ENCODE measurements at places on chromosomes 1 and 21. TPM values are rescaled to one million over a fixed set of nuclear protein-coding genes. Genes with fewer than 3 reads are reported as not detected.

The OR1C1 gene
- not detected for total RNA-seq

GRCh38 chr1:12161662-12162458 lies 4.9 kb upstream of the TNFRSF1B start:
- peaks cover 49% of the 10 kb centered on the region for H3K4me1 ChIP-seq
- no peaks in the 10 kb centered on the region for H3K36me3 ChIP-seq
- no peaks in the 10 kb centered on the region for H3K27me3 ChIP-seq
- peak overlapping the region; percentile 64 for H3K27ac ChIP-seq
- peak; percentile 72 for DNase-seq
- H3K4me3 ChIP-seq: no peak overlapping the region

The DNAJB4 gene
- total RNA-seq: 44.5 TPM

DNA sequence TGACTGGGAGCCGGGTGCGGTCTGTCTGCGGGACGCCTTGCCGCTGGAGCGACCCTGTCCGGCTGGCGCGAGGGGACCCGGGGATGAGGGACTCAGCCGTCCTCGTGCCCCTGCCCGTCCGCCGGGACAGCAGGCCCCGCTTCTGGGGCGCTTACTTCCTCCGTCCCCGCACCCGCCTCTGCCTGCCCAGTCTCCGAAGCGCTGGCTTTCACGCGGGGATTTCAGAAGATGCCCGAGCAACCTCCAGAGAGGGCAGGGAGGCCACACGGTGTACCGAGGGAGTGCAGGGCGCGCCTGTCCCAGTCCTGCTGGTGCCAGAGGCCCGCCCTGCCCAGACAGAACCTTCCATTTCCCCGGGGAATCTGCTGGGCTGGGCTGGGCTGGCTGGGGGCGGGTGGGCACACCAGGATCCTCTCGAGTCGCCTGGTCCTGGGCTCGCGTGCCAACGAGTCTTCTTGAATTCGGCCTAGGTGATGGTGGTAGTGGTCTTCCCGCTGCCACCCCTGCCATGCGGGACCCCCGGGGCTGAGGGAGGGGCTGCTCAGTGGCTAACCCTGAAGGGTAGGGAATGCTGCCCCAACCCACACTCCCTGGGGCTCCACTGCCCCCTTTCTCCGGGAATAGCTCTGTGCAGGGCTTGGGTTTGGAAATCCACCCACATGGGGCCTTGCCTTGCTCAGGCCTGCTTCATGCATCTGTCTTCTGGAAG lies 2.5 kb upstream of the TRPM2 start:
- H3K4me3 ChIP-seq: no peak overlapping the region
- no peak overlapping the region for H3K27ac ChIP-seq
- H3K27me3 ChIP-seq: peaks cover 4% of the 10 kb centered on the region
- no peaks in the 10 kb centered on the region for H3K36me3 ChIP-seq
- H3K4me1 ChIP-seq: no peaks in the 10 kb centered on the region

- H3K36me3 ChIP-seq: peaks cover 10% of the 10 kb centered on the region
- H3K27ac ChIP-seq: no peak overlapping the region
- peaks cover 11% of the 10 kb centered on the region for H3K4me1 ChIP-seq
- H3K27me3 ChIP-seq: no peaks in the 10 kb centered on the region
- H3K4me3 ChIP-seq: no peak overlapping the region
Observed at GRCh38 chr21:42296501-42296900, 18.7 kb downstream of the TFF3 start.

GRCh38 chr1:29924017-29924431 lies 687.7 kb downstream of the PTPRU start:
- no peak overlapping the region for H3K27ac ChIP-seq
- DNase-seq: no peak
- H3K36me3 ChIP-seq: no peaks in the 10 kb centered on the region
- H3K4me1 ChIP-seq: no peaks in the 10 kb centered on the region

The LCE1C gene
- not detected for total RNA-seq

GRCh38 chr1:203480084-203480483 lies 4.5 kb downstream of the PRELP start:
- no peaks in the 10 kb centered on the region for H3K27me3 ChIP-seq
- H3K4me1 ChIP-seq: peaks cover 6% of the 10 kb centered on the region
- DNase-seq: no peak
- no peak overlapping the region for H3K4me3 ChIP-seq

The FALEC gene
- not detected for total RNA-seq

DNA sequence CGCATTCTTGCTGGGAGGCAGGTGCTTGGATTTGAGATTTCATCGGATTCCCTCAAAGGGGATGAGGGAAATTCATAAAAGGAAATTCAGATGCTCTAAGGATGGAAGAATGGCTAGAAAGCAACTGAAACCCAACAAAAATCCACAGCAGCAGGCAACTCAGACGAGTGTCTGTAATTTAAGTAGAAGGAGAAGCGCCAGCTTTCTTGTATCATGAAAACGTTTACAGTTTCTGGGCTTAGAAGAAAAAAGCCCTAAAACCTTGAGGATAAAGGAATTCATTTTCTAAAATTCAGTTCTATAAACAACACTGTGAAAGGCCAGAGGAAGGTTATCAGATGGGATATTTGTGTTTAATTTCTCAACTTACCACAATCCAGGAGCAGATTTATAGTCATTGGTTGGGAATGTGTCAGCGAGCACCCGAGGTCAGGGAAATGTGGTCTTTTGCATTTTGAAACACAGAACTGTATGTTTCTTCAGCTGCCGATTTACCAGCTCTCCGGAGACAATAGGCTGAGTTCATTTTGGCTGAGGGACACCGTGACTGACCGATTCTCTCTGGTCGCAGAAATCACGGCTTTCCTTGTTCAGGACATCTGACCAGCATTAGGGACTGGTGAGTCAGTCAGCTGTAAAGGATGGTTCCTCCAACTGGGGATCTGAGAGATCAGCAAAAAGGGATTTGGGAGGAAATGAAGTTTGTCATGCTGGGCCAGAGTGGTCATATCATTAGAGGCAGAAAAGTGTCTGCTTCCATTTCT lies 111.6 kb upstream of the ERRFI1 start:
- no peak overlapping the region for H3K4me3 ChIP-seq
- H3K4me1 ChIP-seq: peaks cover 35% of the 10 kb centered on the region
- DNase-seq: no peak
- H3K27ac ChIP-seq: peak overlapping the region; percentile 4

GRCh38 chr1:30418939-30419720 lies 304.3 kb downstream of the MATN1 start:
- no peaks in the 10 kb centered on the region for H3K4me1 ChIP-seq
- H3K36me3 ChIP-seq: no peaks in the 10 kb centered on the region
- no peak for DNase-seq
- H3K27me3 ChIP-seq: no peaks in the 10 kb centered on the region

DNA sequence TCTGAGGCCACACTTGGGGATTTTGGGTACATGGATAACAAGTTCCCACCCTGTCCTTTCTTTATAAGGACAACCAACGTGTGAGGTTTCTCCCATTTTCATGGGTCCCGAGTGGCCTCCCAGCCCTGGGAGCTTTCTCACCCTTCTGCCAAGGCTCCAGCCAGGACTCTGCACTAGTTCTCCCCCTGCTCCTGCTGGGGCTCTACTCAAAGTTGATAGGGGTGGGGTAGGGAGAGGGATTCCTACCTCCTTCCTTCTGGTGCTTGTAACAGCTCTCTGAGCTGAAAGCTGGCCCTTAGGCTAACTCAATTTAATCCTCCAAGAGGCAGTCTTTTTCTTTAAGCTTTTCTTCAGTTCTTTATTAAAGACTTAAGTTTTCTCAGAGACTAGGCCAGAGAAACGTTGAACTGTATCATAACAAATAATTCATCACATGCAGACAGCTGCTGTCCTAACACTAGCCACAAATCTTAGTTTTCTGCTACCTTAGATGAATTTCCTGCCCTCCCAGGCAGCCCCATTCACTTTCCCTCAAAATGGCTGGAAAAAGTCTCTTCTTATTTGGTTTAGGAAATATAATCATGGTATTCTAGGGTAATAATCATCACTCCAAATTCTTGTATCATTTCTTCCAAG lies 22.4 kb upstream of the DR1 start:
- no peaks in the 10 kb centered on the region for H3K36me3 ChIP-seq
- H3K27me3 ChIP-seq: no peaks in the 10 kb centered on the region
- no peak for DNase-seq
- H3K27ac ChIP-seq: no peak overlapping the region

- H3K36me3 ChIP-seq: no peaks in the 10 kb centered on the region
- DNase-seq: no peak
Observed at GRCh38 chr1:165303386-165303785, 53.1 kb downstream of the LMX1A start.

GRCh38 chr1:52603630-52604029 lies 1.5 kb downstream of the GPX7 start:
- no peak overlapping the region for H3K4me3 ChIP-seq
- peak overlapping the region; percentile 75 for H3K27ac ChIP-seq
- H3K27me3 ChIP-seq: no peaks in the 10 kb centered on the region
- no peaks in the 10 kb centered on the region for H3K36me3 ChIP-seq

- H3K4me3 ChIP-seq: peak overlapping the region; percentile 92
- no peak for DNase-seq
- H3K27ac ChIP-seq: peak overlapping the region; percentile 81
Observed at GRCh38 chr1:37515185-37516034, 844 bp upstream of the MEAF6 start.

The FAM72B gene
- total RNA-seq: 0.42 TPM

DNA sequence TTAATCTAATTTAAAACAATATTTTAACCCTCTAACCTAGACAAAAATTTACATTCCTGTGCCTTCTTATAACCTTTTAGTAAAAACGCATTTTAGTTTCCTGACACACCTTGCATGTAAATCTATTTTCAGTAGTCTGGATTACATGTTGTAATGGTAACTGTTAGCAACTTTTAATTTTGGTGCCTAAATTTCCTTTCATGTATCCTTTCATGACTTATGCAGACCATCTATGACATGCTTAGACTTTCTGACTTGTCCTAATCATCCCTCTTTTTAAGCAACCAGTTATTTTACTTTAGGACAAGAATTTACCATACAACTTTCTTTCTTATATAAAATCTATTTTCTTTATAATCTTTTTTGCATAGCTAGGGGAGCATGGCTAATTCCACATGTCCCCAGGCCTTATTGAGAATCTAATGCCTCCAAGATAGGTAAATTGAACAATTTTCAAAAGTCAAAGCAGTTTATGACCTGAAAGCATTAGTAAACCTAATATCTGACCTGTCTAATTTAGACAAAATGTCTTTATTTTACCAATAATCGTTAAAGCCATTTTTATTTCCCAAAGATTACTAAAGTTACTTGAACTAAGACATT lies 57.5 kb upstream of the IL12RB2 start:
- H3K4me1 ChIP-seq: no peaks in the 10 kb centered on the region
- no peak for DNase-seq
- no peak overlapping the region for H3K4me3 ChIP-seq

DNA sequence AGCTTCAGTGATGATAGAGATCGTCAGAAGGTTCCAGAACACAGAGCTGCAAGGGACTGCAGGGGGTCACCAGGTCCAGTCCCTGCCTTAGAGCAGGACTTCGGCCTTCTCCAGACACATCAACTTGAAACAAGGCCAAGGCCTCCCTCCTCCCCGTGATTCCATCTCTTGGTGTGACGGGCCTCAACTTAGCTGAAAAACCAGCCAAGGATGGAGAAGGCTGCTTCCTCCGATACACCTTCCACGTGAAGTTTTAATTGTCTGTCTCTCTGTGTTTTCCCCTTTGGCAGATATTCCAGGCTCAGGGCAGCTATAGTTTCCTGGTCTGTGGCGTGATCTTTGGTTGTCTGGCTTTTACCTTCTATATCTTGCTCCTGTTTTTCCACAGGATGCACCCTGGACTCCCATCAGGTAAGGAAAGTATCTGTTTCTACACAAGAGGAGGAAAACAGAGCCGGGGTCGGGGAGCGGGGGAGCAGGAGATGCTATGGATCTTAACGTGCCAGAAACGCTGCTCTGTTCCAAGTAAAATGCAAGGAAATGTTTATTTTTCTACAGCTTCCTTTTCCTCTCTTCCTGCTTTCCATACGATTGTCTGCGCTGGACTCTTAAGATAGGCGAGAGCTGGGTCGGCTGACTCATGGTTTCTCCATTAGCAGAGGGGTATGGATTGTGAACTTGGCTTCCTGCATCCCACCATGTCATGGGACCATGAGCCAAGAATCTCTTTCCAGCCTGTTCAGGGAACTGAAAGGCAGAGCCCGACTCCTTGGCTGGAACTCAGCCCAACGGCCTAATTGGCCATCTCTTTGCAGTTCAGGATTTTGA lies 32.8 kb downstream of the ELK4 start:
- H3K4me3 ChIP-seq: no peak overlapping the region
- no peaks in the 10 kb centered on the region for H3K36me3 ChIP-seq
- H3K4me1 ChIP-seq: peaks cover 36% of the 10 kb centered on the region
- peak; percentile 83 for DNase-seq

The ITSN1 gene
- total RNA-seq: 42.2 TPM

- H3K27ac ChIP-seq: peak overlapping the region; percentile 65
- H3K36me3 ChIP-seq: no peaks in the 10 kb centered on the region
- H3K4me3 ChIP-seq: peak overlapping the region; percentile 51
- peaks cover 19% of the 10 kb centered on the region for H3K27me3 ChIP-seq
- peak; percentile 32 for DNase-seq
- peaks cover 14% of the 10 kb centered on the region for H3K4me1 ChIP-seq
Observed at GRCh38 chr1:110084227-110085078, 14.0 kb upstream of the ALX3 start.

DNA sequence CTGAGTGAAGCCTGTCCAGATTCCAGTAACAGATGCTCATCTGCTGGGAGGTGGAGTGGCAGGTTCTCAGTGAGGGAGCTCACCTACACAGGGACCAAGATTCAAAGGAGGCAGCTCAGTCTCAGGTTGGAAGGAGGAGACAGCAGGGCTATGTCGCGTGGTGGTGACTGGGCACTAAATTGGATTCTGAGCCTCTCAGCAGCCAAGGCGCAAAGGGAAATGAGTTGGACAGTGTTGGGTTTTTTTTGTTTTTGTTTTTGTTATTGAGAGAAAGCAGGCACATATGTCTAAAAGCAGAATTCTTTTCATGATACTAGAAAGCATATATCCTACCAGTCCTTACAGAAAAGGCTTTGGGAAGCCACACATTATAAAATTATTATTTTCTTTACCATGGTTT lies 26.2 kb downstream of the UMODL1 start:
- no peak overlapping the region for H3K4me3 ChIP-seq
- H3K36me3 ChIP-seq: no peaks in the 10 kb centered on the region
- DNase-seq: no peak
- no peaks in the 10 kb centered on the region for H3K27me3 ChIP-seq

DNA sequence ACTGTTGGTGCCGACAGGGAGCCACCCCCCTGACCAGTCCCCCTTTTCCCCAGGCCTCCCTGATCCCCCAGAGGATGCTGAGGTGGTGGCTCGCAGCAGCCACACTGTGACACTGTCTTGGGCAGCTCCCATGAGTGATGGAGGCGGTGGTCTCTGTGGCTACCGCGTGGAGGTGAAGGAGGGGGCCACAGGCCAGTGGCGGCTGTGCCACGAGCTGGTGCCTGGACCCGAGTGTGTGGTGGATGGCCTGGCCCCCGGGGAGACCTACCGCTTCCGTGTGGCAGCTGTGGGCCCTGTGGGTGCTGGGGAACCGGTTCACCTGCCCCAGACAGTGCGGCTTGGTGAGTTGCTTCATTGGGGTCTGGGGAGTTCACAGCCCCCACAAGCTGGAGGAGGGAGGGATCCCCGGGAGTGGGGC lies 89.2 kb downstream of the TRIM11 start:
- H3K27me3 ChIP-seq: no peaks in the 10 kb centered on the region
- peaks cover 13% of the 10 kb centered on the region for H3K36me3 ChIP-seq
- no peak for DNase-seq
- H3K4me1 ChIP-seq: no peaks in the 10 kb centered on the region
- H3K4me3 ChIP-seq: no peak overlapping the region
- H3K27ac ChIP-seq: no peak overlapping the region

The TRMT1L gene
- total RNA-seq: 28.2 TPM

The BEND5 gene
- 5.3 TPM for total RNA-seq

- H3K27ac ChIP-seq: peak overlapping the region; percentile 98
- peak; percentile 91 for DNase-seq
- peaks cover 58% of the 10 kb centered on the region for H3K4me1 ChIP-seq
- H3K36me3 ChIP-seq: peaks cover 46% of the 10 kb centered on the region
Observed at GRCh38 chr1:156129687-156130577, 15.4 kb downstream of the LMNA start.
